GM23338 (cell line): ENCODE measurements at places on chromosomes 1 and 21. TPM values are rescaled to one million over a fixed set of nuclear protein-coding genes. Genes with fewer than 3 reads are reported as not detected.

POU2F1 gene
- 52.0 and 66.1 TPM in 2 replicates for total RNA-seq

ZNF648 gene
- total RNA-seq: 0.58 and 1.2 TPM in 2 replicates

GBP7 gene
- total RNA-seq: not detected in 2 replicates

MARK1 gene
- total RNA-seq: 13.6 and 13.9 TPM in 2 replicates

SLC30A2 gene
- total RNA-seq: 0.07 TPM in 1 of 2 replicates, not detected in the other

TRNP1 gene
- total RNA-seq: 54.3 and 69.3 TPM in 2 replicates

- peaks cover 5% of the 10 kb centered on the region; the same call in 1 of the 2 replicates for H3K4me1 ChIP-seq
- no peaks in the 10 kb centered on the region for H3K27me3 ChIP-seq
- H3K4me3 ChIP-seq: no peak overlapping the region
- no peaks in the 10 kb centered on the region for H3K36me3 ChIP-seq
Observed at GRCh38 chr1:226712742-226713419, 26.2 kb downstream of the ITPKB start.

GRCh38 chr1:172883844-172884243 is 166.9 kb downstream of the TNFSF18 start:
- H3K36me3 ChIP-seq: no peaks in the 10 kb centered on the region
- H3K4me3 ChIP-seq: no peak overlapping the region
- H3K27me3 ChIP-seq: no peaks in the 10 kb centered on the region
- H3K4me1 ChIP-seq: peaks cover 3% of the 10 kb centered on the region; the same call in 1 of the 2 replicates
- DNase-seq: no peak
- H3K27ac ChIP-seq: no peak overlapping the region

GRCh38 chr1:172394141-172394751 is 26.2 kb upstream of the C1orf105 start:
- H3K27me3 ChIP-seq: no peaks in the 10 kb centered on the region
- no peaks in the 10 kb centered on the region for H3K36me3 ChIP-seq
- H3K27ac ChIP-seq: peak overlapping the region; percentile 37; the same call in 1 of the 2 replicates
- no peak overlapping the region for H3K4me3 ChIP-seq

GRCh38 chr1:178361847-178362246 is 134.9 kb downstream of the CLEC20A start:
- H3K4me1 ChIP-seq: 0 out of 2 replicates have a peak, but pooled peaks cover 6% of the 10 kb centered on the region
- DNase-seq: peak; percentile 57
- no peaks in the 10 kb centered on the region for H3K36me3 ChIP-seq
- H3K27ac ChIP-seq: no peak overlapping the region
- no peaks in the 10 kb centered on the region for H3K27me3 ChIP-seq

GRCh38 chr1:65514041-65514440 is 93.6 kb downstream of the LEPR start:
- H3K27me3 ChIP-seq: no peaks in the 10 kb centered on the region
- DNase-seq: no peak
- no peak overlapping the region for H3K27ac ChIP-seq
- no peaks in the 10 kb centered on the region for H3K36me3 ChIP-seq
- H3K4me1 ChIP-seq: peaks cover 12% of the 10 kb centered on the region; the same call in 1 of the 2 replicates
- no peak overlapping the region for H3K4me3 ChIP-seq

GRCh38 chr1:35069746-35070145 is 9.4 kb upstream of the ZMYM1 start:
- no peaks in the 10 kb centered on the region for H3K27me3 ChIP-seq
- H3K36me3 ChIP-seq: no peaks in the 10 kb centered on the region
- no peak for DNase-seq
- no peak overlapping the region for H3K4me3 ChIP-seq
- H3K4me1 ChIP-seq: no peaks in the 10 kb centered on the region

DNA sequence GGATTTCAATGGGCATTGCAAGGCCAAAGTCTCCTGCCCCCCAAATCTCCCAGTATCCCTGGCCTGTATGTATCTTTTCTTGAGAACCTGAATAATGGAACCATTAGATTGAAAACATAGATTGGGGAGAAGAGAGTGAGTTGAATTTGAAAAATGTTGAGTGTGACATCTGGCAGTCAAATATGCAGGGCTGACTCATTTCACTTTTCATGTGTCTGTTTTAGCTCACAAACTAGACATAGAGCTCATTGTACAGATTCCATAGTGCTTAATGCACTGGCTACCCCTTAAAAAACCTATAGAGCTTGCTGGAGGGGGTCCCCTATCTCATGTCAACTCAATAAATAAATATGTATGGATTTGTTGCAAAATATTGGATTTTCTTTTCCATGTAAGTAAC is 30.8 kb downstream of the DDR2 start:
- no peaks in the 10 kb centered on the region; the same call in 1 of the 2 replicates for H3K4me1 ChIP-seq
- no peaks in the 10 kb centered on the region for H3K36me3 ChIP-seq
- no peaks in the 10 kb centered on the region for H3K27me3 ChIP-seq

DNA sequence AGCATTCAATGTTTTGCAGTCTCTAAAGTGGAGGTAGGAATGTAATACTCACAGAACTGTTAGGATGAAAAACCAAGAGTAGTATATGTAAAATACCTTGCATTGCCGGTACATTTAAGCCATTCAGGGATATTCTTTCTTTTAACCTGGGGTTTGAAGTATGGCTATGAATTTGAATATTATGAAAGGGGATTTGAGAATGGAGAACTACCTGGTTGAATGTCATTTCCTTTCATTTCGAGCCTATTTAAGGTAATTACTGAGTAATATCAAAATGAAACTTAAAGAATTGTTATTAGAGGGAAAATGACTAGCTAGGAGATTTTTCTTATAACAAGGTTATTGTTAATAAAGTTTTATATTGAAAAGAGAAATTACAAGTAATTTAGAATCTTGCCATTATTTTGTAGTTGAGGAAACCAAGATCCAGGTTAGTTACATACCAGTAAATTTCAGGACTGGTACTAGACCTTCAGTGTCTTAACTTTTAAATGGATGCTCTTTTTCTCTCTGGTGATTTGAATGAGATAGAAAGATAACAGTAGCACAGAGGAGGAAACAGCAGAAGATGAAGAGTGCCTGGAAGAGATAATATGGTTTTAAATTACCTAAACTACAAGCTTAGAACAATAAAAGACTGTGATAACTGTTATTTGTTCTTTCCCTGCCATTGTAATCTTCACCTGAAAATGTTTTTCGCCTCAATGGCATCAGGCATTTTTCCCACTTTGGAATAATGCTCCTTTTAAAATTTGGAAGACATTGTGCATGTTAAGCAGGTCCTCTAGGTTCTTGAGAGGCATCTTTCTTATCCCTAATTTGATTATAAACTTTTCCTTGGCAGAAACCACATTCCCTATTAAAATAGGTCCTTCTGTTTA is 103.2 kb downstream of the PKN2 start:
- peaks cover 11% of the 10 kb centered on the region for H3K4me1 ChIP-seq
- no peaks in the 10 kb centered on the region for H3K27me3 ChIP-seq
- no peak for DNase-seq
- H3K36me3 ChIP-seq: no peaks in the 10 kb centered on the region; the same call in 1 of the 2 replicates
- H3K27ac ChIP-seq: no peak overlapping the region
- H3K4me3 ChIP-seq: no peak overlapping the region

DNA sequence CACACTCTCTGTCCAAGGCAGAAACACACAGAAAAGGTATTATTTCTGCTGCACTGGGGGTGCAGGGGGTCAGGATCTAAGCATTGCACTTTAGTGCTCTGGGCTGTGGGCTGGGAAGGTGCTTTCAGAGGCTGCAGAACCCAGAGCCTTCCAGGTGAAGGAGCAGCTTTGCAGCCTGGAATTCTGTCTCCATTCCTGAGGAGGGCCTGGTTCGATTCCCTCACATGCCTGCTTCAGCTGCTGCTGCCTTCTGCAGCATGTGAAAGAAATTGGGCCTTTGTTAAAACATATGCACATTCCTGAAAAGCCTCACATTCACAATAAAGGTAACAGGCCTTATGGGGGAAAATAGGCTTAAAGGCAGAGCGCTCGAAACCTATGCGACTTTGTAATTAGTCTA is 35.9 kb downstream of the VTCN1 start:
- H3K4me3 ChIP-seq: no peak overlapping the region
- H3K27me3 ChIP-seq: no peaks in the 10 kb centered on the region
- peak overlapping the region; percentile 77; the same call in 1 of the 2 replicates for H3K27ac ChIP-seq
- no peaks in the 10 kb centered on the region for H3K36me3 ChIP-seq
- peaks cover 8% of the 10 kb centered on the region for H3K4me1 ChIP-seq

DNA sequence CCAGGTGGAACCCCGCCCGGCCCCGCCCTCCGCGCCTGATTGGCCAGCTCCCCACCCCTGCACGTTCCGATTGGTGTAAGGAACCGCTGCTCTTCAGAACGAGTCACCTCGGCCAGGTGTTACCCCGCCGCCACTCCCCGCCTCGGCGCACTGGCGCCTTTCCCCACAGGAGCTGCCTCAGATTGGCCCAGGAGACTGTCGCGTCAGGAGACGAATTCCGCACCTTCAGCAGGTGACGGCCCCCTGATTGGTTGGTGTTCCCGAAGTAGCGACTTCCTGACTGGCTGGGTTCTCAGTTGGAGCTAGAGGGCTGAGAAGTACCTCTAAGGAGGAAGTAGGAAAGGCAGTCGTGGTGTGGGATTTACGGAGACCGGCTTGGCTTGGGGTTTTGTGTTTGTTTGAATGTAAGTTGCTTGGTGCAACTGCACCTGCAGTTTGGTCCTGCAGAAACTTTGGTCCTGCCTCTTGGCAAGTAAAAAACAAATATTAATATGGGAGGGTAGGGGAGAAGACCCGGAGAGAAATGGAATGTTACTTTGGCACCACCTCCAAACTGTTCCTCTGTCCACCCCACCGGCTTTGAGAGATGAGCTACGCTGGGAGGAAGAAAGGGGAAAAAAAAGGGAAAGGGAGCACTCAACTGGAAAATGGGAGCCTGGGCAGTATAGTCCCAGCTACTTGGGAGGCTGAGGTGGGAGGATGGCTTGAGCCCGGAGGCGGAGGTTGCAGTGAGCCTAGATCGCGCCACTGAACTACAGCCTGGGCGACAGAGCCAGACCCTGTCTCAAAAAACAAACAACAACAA is 415 bp upstream of the F11R start:
- H3K4me3 ChIP-seq: peak overlapping the region; percentile 99
- H3K27me3 ChIP-seq: no peaks in the 10 kb centered on the region
- H3K4me1 ChIP-seq: peaks cover 30% of the 10 kb centered on the region

- no peaks in the 10 kb centered on the region for H3K27me3 ChIP-seq
- H3K27ac ChIP-seq: no peak overlapping the region
- no peaks in the 10 kb centered on the region for H3K36me3 ChIP-seq
- no peaks in the 10 kb centered on the region for H3K4me1 ChIP-seq
- DNase-seq: no peak
- H3K4me3 ChIP-seq: no peak overlapping the region
Observed at GRCh38 chr1:161817176-161817730, 51.1 kb downstream of the ATF6 start.

- H3K4me1 ChIP-seq: no peaks in the 10 kb centered on the region
- no peak overlapping the region for H3K4me3 ChIP-seq
- peaks cover 76% of the 10 kb centered on the region for H3K36me3 ChIP-seq
- H3K27me3 ChIP-seq: no peaks in the 10 kb centered on the region
- no peak for DNase-seq
Observed at GRCh38 chr1:20770314-20771087, 16.6 kb downstream of the HP1BP3 start.

DNA sequence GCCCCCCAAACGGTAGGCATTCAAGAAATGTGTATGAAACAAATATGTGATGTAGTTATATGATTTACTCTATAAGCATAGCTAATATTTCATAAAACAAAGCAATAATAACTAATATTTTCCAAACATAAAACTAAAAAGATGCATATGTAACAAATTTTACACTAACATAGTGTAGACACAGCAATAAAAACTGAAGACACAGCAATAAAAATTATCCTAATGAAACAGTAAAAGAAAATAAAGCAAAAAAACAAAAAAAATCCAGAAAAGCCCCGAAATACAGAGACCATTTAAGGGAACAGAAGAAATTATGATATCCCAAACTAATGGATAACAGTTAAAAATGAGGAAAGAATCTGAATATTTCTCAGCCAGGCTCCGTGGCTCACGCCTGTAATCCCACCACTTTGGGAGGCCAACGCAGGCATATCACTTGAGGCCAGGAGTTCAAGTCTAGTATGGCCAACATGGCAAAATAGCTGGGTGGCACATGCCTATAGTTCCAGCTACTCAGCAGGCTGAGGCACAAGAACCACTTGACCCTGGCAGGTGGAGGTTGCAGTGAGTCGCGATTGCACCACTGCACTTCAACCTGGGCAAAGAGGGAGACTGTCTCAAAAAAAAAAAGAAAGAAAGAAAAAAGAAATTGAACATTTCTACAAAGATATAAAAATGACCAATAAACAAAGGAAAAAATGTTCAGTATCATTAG is 38.2 kb upstream of the PSMG1 start:
- DNase-seq: no peak
- no peak overlapping the region for H3K27ac ChIP-seq
- H3K4me3 ChIP-seq: no peak overlapping the region
- peaks cover 23% of the 10 kb centered on the region; the same call in 1 of the 2 replicates for H3K36me3 ChIP-seq

- H3K4me3 ChIP-seq: no peak overlapping the region
- no peaks in the 10 kb centered on the region for H3K4me1 ChIP-seq
- H3K27me3 ChIP-seq: no peaks in the 10 kb centered on the region
- DNase-seq: no peak
- no peaks in the 10 kb centered on the region for H3K36me3 ChIP-seq
- no peak overlapping the region for H3K27ac ChIP-seq
Observed at GRCh38 chr1:240701412-240701811, 89.5 kb upstream of the GREM2 start.

DNA sequence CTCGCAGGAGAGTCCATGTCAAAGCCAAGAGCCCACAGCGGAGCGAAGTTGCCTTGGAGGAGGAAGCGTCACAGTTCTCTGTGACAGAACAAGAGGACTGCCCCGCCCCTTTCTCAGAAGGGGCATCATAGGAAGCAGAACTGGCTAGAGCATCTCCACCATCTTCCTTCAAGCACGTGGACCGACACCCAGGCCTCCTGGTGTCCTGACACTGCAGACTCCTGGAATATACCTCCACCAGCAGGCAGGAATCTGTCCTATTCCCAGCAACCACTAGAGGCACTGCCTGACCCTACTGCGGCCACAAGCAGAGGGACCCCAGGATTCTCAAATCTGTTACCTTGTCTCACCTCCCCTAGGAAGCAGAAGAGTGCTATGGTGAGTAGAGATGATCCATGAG is 37.8 kb downstream of the GPA33 start:
- no peaks in the 10 kb centered on the region for H3K27me3 ChIP-seq
- no peak overlapping the region for H3K4me3 ChIP-seq
- H3K27ac ChIP-seq: no peak overlapping the region
- DNase-seq: peak; percentile 84

- no peaks in the 10 kb centered on the region for H3K27me3 ChIP-seq
- H3K27ac ChIP-seq: no peak overlapping the region
- H3K4me3 ChIP-seq: no peak overlapping the region
Observed at GRCh38 chr1:170267317-170267716, 121.6 kb downstream of the NTMT2 start.
